ENCODE measurements at places on chromosomes 7 and 10.

DNA sequence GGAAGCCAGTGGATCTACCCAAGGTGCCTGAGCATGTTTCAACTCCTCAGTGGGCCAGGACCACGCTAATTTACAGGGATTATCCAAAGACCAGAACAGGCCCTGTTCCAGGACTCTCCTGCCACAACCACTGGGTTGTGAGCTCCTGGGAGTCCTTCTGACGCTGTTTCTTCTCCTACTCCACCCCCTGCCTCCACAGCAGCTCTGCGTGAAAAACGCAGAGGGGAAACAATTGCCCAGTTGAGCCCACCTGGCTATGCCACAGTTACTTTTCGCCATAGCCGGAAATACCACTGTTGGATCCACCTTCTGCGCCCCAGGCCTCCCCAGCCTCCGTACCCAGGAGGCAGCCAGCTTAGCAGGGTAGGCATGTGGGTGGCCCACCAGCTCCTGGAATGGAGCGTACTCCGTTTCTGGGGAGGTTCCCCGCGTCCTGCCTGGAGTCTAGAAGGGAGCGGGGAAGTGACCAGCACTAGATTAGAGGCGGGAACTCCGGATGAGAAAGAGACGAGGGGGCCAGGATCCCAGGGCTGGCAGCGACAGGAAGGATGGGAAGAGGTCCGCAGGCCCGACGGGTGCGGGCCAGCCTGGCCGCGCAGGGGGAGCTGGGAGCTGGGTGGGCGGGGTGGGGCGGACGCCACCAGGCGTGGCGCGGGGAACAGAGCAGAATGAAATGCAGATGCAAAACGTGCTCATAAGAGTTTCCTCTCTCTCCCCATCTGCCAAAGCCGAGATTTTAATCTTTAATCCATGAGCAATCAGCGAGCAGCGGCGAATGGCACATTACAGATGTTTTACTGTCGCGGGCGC, 32.1 kb upstream of the PAX2 start:
- DNase-seq: no peak

DNA sequence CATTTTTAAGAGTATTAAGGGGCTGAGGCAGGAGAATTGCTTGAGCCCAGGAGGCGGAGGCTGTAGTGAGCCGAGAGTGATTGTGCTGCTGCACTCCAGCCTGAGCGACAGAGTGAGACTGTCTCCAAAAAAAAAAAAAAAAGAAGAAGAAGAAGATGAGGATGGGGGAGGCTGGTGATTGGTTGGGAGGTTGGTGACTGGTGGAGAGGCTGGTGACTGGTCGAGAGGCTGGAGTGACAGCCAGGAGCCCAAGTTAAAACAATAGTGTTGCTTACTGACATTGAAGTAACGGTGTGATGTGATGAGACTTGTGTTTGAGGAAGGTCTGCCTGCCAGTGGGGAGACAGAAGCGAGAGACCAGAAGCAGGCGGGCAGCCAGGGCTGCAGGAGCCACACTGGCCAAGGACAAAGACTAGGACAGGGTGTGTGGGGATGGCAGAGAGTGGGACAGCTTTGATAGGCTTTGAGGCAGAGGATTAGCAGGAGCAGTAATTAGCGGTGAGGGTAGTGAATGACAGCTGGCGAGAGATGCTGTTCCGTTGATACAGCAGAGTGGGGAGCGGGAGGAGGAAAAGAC, 4.9 kb downstream of the SRRT start:
- DNase-seq: no peak

- DNase-seq: no peak
Observed at GRCh38 chr7:133510326-133511055, 257.6 kb downstream of the EXOC4 start.

- no peak for DNase-seq
Observed at GRCh38 chr10:70672165-70673042, at the start of gene ADAMTS14. Gene ADAMTS14 (plus strand): TSS chr10:70672506. CDS start chr10:70672803, 297 bp downstream.

DNA sequence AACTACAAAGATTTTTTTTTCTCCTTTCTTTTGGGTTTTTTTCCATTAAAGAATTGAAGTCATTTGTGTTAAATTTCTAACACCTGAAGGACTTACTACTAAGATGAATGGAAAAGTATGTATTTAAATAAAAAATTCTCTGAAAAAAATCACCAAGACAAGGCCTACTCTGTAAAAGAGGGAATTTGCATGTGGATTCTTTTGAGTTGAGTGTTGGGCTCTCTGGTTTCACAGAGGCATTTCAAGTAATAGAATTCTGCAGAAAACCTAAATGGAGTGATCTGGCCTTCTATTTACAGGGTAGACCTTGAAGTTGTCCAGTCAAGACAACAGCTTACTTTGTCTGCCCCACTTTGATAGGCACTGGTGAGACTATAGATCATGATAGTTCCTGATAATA, 4.1 kb downstream of the LRRC17 start:
- no peak for DNase-seq
